ENCODE measurements at places on chromosomes 4 and X. TPM values are rescaled to one million over a fixed set of nuclear protein-coding genes. Genes with fewer than 3 reads are reported as not detected.

Gene F8A3
- not detected for total RNA-seq

Gene NPY5R
- 0.10 TPM for total RNA-seq

Gene REELD1
- total RNA-seq = not detected

Gene TRAM1L1
- total RNA-seq = 3.5 TPM

Gene TMEM150C
- total RNA-seq = 14.7 TPM

Gene TREX2
- not detected for total RNA-seq

Gene HTT
- total RNA-seq = 30.5 TPM

Gene USP17L13
- total RNA-seq = not detected

Gene WDR19
- total RNA-seq = 27.4 TPM

Gene LDOC1
- total RNA-seq = not detected

Gene SPANXC
- not detected for total RNA-seq

Gene F11
- not detected for total RNA-seq
